Panc1 (cell line): ENCODE measurements at places on chromosomes 4 and X. TPM values are rescaled to one million over a fixed set of nuclear protein-coding genes. Genes with fewer than 3 reads are reported as not detected.

- DNase-seq: no peak
Observed at GRCh38 chr4:189131118-189131517, 809.6 kb upstream of the FRG1 start.

DNA sequence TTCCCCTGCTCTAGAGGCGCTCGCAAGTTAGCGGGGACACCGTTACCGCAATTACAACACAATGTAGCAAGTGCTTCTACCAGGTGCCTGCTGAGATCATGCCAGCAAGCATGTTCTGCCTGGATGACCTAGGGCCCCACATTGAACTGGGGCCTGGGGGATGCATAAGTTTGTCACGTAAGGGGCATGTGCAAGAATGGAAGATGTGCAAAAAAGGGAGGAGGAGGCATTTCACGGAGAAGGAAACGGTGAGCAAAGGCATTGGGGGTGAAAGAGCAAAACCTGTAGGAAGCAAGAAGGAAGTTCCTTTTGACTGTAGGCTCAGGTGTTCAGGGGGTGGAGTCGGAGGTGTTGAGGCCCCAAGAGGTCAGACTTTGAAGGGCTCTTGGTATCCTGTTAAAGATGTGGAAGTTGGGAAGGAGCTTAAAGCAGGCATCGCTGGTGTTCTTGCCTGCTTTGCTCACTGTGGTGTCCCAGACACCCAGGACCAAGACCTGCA, 602 bp upstream of the SCARB2 start:
- no peak for DNase-seq

DNA sequence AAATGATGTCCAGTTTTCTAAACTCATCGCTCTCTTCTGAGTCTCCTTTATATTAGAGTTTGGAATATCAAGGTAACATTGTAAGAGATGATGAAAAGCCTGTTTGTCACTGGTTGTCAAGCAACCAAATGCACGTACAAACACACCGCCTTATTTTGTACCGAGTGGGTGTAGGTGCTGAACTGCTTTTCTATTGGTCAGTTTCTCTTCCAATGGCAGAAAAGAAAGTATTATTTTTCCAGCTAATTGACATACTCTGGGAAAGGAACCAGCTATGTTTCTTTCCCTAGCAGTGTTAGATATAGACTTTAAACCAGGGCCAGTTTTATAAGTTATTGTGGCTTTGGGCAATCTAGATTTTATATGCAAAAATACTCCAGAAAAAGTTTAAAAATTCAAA, 6.6 kb upstream of the PPM1K start:
- DNase-seq: no peak

ATG4A gene
- total RNA-seq: 13.7 TPM

GRCh38 chr4:185143601-185143969, 519 bp downstream of the SLC25A4 start:
- no peak for DNase-seq

DNA sequence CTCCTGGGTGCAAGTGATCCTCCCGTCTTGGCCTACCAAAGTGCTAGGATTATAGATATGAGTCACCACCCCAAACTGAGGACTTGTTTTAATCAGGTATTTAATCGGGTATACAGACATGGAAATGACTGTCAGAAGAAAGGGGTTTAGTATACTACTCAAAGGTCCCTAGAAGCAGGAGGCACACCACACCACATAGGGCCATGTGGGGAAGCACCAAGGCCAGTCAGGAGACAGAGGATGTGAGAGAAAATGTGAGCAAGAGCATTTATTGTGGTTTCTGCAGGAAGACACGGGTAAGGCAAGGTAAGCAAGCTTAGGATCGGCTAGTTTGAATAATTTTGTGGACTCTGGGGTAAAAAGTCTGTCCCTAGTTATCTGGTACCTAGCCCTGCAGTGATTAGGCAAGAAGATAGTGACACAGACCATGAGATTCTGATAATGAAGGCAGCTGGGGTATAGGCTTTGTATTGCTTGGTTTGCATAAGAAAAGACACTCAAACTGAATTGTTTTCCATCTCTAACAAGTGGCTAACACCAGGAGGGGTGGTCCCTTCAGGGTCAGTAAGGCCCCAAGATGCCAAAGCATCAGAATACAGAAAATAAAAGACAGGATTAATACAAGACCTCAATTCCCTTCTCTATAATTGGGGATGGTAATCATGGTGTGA, 408.8 kb upstream of the F9 start:
- DNase-seq: no peak

- DNase-seq: no peak
Observed at GRCh38 chrX:143571521-143571920, 54.2 kb upstream of the SPANXN3 start.

- no peak for DNase-seq
Observed at GRCh38 chrX:108610141-108610540, 126.2 kb downstream of the IRS4 start.

DNA sequence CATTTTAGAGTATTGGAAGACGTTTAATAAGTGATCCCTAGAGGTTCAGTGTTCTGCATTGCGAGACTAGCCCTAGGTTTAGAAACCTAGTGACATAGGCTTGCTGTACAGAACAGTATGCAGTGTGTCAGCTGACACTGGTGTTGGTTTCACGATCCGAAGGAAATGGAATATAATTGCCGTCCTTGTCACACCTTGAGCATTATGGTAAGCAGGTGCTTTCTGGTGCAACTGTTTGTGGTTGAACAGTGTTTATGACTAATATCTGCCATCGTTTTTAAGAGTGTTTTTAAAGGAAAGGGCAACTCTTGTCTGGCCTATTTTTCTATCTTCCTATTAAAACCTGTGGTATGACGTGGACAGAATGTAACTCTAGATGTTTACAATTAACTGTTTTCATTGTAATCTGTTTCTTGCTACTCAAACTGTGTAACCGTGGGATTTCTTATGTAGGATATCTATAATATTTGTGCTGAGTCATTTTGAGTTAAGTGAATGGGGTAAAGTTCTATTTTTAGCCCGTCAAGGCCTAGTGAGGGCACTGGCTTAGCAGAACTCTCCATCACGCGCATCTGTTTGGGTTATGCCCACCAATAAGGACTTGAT, 53.8 kb upstream of the TBC1D14 start:
- no peak for DNase-seq

GRCh38 chr4:44494810-44495701, 46.4 kb upstream of the KCTD8 start:
- DNase-seq: no peak

DNA sequence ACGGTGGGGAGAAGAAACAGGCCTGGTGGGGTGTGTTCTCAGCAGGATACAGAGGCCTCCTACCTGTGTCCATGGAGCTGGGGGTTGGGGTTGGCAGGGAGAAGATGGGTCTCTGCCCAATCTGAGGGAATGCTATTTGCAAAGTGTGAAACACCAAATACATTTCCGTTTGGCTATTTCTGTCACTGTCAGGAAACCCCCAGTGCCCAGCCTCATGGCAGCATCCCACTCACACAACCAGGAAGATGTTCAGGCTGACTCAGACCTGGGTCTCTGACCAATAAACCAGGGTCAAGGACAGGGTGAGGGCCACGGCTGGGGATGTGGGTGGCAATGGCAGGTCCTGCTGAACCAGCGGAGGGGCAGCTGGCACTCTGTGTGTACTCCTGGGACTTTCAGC, 41.3 kb downstream of the BCOR start:
- no peak for DNase-seq

GRCh38 chrX:107448998-107449835, at the start of gene FRMPD3:
TSS of gene FRMPD3 (plus strand) at chrX:107449652. CDS start at chrX:107526589, 76,937 bp downstream.
- no peak for DNase-seq

FTSJ1 gene
- 43.1 TPM for total RNA-seq

DNA sequence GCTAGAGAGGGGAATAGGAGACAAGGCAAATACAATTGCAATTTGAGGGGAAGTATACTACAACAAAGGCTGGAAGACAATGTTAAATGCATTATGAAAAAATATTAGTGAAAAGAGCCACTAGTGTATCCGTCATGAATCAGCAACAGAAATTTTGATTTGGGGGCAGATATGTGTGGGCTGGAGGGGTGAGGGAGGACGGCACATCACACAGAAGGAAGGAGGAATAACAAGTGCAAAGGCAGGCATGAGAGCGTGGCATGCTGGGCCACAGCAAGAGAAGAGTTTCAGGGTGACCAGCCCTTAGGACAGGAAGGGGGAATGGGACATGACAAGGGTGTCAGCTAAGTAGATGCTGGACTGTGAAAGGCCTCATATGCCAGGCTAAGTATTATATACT, 63.7 kb upstream of the NAP1L5 start:
- DNase-seq: no peak

DNA sequence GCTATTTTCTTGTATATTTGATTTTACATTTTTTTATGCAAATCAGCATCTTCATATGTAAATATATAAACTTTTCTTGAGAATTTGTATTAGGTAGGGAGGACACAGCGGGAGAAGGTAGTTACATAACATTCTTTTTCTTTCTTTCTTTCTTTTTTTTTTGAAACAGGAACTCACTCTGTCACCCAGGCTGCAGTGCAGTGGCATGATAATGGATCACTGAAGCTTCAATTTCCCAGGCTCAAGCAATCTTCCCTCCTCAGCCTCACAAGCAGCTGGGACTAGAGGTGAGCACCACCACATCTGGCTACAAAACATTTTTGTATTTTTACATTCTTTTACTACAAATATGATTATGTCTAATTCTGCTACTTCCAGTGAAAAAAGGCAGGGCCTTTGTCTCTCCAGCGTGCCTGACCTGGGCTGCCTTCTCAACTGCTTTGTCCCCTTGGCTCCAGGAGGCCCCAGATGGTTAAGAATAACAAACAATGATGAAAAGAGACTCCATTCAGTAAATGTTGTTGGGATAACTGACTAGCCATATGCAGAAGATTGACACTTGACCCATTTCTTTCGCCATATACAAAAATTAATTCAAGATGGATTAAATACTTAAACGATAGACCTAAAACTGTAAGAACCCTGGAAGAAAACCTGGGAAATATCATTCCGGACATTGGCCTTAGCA, 46.5 kb upstream of the FAT4 start:
- no peak for DNase-seq

GRCh38 chr4:26804925-26805324, 55.7 kb upstream of the STIM2 start:
- DNase-seq: no peak

DNA sequence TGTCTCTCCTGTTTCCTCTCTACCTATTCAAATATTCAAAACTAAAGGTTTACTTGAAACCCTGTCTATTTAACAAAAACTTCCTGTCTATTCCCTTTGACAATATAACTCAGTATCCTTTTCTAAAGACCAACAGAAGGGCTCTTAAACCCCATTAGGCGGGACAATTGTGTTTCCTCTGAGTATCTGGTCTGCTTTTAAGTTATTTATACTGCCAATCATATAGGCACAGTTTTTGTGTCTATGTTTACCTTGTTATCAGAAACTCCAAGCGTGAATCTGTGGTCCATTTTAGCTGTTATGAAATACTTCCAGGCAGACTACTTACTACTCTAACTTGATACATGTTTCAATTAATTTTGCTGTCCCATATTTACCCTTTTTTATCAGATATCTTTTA, 350.0 kb upstream of the CTSO start:
- no peak for DNase-seq

GRCh38 chr4:173125216-173125812, 43.3 kb upstream of the GALNT7 start:
- no peak for DNase-seq

DNA sequence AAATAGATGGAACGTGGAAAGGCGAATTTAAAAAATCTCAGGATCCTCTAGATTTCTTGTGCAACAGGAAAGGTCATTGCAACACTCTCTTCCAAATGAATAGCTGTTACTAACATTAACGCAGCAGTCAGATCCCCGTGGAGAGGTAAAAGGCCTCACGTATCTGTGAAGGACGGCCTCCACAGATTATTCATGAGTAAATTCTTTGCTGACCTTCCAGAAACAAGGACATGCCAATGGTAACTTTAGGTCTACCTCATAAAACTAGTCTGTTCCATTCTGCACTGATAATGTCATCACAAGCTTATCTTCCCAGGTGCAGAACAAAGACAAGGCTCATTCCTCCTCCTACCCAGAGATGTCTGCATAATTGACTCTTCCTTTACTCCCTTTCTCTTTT, 16.1 kb upstream of the REPS2 start:
- no peak for DNase-seq

DNA sequence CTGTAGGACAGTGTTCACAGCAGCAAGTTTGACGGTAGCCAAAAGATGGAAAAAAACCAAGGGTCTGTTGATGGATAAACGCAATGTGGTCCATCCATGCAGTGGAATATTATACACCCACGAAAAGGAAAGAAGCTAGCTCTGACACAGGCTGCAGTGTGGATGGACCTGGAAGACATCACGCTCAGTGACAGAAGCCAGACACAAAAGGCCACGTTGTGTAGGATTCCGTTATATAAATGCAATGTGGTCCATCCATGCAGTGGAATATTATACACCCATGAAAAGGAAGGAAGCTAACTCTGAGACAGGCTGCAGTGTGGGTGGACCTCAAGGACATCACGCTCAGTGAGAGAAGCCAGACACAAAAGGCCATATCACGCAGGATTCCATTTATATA, 105.5 kb upstream of the SHOX start:
- no peak for DNase-seq

- no peak for DNase-seq
Observed at GRCh38 chr4:27721193-27721592, 860.6 kb downstream of the STIM2 start.

- DNase-seq: no peak
Observed at GRCh38 chr4:81471588-81472280, at the start of gene RASGEF1B. TSS of gene RASGEF1B (minus strand) at chr4:81471907. CDS start at chr4:81459508, 12,399 bp downstream.

DNA sequence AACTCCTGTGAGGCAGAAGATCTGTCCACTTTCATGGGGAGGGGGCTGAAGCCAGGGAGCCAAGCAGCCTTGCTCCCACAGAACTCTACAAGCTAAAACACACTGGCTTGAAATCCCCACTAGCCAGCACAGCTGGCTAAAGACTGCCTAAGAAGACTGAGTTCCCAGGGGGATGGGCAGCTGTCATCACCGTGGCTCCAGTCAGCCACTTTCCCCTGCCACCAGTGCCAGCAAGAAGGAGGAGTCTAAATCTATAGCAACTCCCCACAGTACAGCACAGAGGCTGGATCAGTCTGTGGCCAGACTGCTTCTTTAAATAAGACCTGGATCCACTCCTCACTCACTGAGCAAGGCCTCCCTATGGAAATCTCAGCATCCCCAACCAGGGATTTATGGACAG, 308.6 kb downstream of the FAM47B start:
- no peak for DNase-seq
